ENCODE measurements at places on chromosomes 1 and 21.

DNA sequence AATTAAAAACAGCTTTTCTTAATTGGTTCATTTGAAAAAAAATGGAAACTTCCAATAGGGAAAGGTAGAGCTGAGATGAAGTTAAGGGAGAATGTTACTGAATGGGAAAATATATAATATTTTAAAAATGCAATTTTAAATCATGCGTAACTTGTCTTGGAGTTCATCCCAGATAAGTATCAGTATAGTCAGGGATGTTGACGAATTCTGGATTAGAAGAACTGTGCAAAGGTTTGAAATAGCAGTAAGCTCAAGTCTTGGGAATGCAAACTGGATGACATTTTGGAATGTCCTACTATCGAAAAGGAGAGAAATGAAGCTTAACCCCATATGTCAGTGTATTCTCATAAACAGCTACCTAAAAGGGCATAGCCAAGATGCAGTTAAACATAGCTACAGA lies 4.0 kb upstream of the ST6GALNAC3 start:
- no peak for DNase-seq

GRCh38 chr1:164054331-164054730 lies 504.7 kb upstream of the PBX1 start:
- DNase-seq, result peak; percentile 94

GRCh38 chr21:42468491-42469131 lies 27.4 kb downstream of the RSPH1 start:
- DNase-seq, result no peak

DNA sequence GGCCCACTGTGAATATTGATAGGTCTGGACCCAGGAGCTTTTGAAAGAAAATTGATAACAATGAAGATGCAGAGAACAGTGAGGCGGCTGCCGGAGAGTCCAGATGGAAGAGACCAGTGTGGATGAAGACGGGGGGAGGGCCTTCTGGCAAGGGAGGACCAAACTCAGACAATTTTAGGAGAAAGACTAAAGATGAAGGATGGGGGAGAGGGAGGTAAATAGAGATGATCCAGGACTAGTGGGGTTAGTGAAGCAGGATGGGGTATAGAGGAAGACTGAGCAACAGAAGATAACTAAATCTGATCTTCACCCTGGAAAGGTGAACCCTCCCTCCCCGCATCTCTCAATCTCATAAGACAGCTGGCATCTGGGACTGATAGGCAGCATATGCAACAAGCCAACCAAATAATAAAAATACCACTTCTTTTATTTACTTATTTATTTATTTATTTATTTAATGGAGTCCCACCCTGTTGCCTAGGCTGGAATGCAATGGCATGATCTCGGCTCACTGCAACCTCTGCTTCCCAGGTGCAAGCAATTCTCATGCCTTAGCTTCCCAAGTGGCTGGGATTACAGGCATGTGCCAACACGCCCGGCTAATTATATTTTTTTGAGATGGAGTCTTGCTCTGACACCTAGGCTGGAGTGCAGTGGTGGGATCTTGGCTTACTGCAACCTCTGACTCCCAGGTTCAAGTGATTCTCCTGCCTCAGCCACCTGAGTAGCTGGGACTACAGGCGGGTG lies 10.5 kb downstream of the EIF3I start:
- DNase-seq, result no peak

DNA sequence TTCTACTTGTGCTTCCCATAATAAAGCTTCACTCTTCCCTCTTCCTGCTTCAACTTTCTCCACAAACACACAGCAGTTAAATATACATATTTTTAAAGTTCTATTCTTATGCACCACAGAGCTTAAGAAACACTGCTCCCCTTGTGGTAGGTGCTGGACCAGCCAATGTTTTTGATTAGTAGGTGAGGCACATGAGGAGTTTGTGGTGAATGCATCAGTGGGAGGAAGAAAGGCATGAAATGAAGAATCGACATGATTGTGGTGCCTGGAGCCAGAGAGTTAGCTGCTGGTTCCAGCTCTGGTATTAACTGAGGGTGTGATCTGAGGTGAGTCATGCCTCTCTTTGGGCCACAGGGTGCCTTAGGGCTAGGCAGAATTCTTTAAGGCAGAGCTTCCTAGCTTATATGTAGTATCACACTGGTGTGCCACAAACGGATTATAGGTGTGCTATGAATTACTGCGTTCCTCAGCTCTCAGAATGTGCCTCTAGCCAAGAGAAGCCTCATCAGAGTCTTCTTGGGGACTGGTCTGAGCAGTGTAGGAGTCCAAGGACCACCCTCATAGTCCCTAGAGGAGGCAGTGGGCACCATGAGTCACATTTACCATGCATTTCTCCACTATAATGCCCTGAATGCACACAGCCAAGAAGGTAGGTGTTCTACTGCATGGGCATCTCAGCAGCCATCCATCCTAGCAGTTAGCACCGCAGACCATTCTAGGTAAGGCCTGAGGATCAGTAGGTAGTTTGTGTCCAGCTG lies 97.4 kb upstream of the SGIP1 start:
- DNase-seq, result no peak

DNA sequence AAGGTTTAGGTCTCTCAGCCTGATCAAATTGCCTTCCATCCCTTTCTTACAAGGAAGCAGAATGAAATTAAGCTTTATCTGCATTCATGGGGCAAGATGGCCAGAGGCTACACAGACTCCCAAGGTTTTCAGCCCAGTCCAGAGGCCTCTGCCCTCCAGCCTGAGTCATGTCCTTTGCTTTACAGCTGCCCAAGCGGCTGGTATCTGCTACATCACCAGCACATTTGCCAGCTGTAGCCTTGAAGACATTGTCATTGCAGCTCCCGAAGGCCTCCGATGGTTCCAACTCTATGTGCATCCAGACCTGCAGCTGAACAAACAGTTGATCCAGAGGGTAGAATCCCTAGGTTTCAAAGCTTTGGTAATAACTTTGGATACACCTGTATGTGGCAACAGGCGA lies 16.0 kb downstream of the HAO2 start:
- no peak for DNase-seq

DNA sequence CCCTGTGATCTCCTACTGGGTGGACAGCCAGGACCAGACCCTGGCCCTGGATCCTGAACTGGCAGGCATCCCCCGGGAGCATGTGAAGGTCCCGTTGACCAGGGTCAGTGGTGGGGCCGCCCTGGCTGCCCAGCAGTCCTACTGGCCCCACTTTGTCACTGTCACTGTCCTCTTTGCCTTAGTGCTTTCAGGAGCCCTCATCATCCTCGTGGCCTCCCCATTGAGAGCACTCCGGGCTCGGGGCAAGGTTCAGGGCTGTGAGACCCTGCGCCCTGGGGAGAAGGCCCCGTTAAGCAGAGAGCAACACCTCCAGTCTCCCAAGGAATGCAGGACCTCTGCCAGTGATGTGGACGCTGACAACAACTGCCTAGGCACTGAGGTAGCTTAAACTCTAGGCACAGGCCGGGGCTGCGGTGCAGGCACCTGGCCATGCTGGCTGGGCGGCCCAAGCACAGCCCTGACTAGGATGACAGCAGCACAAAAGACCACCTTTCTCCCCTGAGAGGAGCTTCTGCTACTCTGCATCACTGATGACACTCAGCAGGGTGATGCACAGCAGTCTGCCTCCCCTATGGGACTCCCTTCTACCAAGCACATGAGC lies 17.2 kb upstream of the SLC25A44 start:
- DNase-seq, result no peak

- DNase-seq, result no peak
Observed at GRCh38 chr1:236888903-236889302, 93.8 kb downstream of the MTR start.

DNA sequence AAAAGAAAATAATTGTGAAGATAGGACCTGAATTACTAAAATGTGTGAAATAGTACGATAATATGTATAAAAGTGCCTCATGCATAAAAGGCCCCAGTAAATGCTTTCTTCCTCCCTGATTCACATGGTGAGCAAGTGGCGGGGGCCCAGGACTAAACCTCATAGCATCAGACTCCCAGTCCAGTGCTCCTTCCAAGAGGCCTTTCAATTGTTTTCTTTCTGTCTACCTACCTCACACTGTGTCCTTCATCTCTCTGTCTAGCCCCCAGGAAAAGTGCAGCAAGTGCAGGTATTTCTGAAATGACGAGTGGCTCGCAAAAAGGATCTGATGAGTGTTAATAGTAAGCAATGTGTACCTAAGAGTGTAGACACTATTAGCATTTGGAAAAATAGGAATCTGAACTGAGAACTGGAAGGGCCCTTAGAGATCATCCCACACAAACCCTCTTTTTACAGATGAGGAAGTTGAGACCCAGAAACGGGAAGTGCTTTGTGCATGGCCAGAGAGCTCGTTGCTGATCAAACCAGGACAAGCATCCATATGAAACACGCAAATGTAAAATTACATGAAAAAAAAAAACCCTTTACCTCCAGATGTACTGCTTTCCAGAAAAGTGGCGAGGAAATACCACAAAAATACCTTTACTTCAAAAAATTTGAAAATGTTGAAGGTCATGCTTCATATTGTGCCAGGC lies 118.2 kb upstream of the HOOK1 start:
- DNase-seq, result no peak

DNA sequence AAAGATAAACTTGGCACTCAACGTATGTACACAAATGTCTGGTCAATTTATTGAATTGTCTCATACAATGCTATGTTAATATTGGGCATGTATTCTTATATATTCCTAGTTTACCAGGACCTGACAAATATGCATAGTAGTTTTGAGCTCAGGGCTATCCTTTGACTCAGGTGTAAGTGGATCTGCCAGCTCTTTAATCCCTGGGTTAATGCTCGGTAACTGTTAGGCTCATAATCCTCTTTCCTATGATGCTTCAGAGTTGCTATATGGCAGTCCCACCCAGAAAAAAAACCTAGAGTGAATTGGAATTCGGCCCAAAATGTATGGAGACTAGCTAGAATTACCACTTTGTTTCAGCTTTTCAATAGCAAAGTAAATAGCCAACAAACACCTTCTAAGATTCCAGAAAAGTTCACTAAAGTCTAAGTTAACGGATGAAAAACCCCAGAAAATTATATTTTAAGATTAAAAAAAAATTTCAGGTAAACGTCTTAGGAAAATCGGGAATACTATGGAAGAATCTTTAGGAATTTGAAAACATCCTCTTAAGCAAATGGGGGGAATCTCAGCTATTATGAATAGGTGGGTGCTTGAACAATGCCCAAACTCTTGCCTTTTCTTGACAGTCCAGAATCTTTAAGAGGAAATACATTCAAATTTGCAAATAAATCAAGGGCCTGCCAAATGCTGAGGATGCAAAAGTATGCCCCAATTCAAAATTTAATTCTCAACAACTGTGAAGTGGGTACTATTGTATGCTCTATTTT lies 10.9 kb downstream of the H3-3A start:
- peak; percentile 93 for DNase-seq

DNA sequence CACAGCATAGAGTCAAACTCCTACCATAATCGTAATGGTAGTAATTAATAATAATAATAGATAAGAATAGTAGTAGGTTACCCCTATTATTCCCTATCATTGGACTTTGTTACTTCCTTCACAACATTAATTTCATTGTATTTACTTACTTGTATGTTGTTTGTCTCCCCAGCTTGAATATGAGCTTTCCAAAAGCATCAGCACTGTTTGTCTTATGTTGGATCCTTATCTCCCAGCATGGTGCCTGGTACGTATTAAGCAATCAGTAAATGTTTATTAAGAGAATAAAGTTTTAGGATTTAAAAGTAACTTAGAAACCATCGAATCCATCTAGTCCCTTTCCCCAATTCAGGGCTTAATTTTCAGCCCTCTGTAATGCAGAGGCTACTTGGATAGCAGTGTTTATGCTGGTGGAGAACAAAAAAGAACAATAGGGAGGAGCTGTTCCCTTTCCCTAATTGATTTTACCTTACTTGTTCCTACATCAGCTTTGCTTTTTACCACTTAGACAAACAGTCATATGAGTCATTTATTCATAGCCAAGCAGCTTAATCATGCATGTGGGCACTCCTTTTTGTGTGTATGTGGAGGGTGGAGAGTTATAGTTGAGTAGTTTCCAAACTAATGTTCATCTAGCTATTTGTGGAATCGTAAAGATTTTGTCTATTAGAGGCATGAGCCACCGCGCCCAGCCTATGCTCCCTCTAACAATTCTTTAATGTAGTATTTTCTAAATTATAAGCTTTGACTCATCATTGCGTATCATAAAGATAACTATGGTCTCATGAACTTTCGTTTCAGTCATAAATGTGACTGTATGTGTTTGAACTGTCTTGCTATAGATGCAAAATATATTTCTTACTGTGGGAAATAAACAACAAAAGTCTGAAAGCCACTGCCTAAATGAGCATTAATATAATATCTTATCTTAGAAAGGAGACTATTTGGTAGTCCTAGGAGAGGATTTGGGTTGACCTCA lies 20.9 kb upstream of the DR1 start:
- DNase-seq, result no peak

GRCh38 chr1:19683351-19683750 lies 18.7 kb downstream of the HTR6 start:
- no peak for DNase-seq

DNA sequence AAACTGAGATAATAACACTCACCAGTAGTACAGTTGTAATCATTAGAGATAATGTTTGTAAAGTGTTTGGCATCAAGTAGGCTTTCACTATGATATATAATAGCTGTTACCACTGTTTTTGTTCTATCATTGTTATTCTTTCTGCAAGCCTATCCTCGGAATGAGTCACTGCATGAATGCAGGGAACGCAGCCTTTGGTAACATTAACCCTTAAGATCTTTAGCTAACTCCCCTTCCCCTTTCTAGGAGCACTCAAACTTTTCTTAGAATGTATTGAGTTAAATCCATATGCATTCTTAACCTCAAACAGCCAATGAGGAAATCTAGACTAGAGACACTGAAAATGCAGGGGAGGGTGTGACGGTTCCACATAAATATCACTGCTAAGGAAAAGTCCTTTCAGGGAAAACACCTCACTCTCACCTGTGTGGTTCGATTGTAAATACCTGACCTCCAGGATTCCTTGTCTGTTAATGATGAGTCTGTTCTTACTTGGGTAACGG lies 467.3 kb downstream of the SETD4 start:
- no peak for DNase-seq

- no peak for DNase-seq
Observed at GRCh38 chr1:110237386-110238152, 27.5 kb downstream of the KCNC4 start.

GRCh38 chr1:207648334-207649209 lies 3.6 kb downstream of the CR1L start:
- DNase-seq, result no peak

Data from NCI-H82 (cell line).